ENCODE measurements at places on chromosomes 5 and 9.

- H3K36me3 ChIP-seq: no peaks in the 10 kb centered on the region
- H3K27me3 ChIP-seq: no peaks in the 10 kb centered on the region
- DNase-seq: no peak
- no peak overlapping the region for H3K4me3 ChIP-seq
These were observed 2076.0 kb upstream of the CDH9 start for GRCh38 chr5:29114331-29114768.

GRCh38 chr9:1871626-1872419, 143.3 kb upstream of the SMARCA2 start:
- peaks cover 19% of the 10 kb centered on the region for H3K4me1 ChIP-seq
- peak; percentile 8 for DNase-seq
- no peak overlapping the region for H3K4me3 ChIP-seq
- no peaks in the 10 kb centered on the region for H3K36me3 ChIP-seq

GRCh38 chr5:177099422-177100093, 12.8 kb downstream of the FGFR4 start:
- no peak for DNase-seq
- H3K27ac ChIP-seq: no peak overlapping the region
- H3K4me1 ChIP-seq: no peaks in the 10 kb centered on the region

GRCh38 chr5:142215915-142216681, 107.5 kb downstream of the NDFIP1 start:
- no peaks in the 10 kb centered on the region for H3K27me3 ChIP-seq
- no peak overlapping the region for H3K4me3 ChIP-seq
- no peak overlapping the region for H3K27ac ChIP-seq
- no peak for DNase-seq
- H3K4me1 ChIP-seq: peaks cover 8% of the 10 kb centered on the region

GRCh38 chr5:110258460-110259216, 467.8 kb downstream of the TMEM232 start:
- H3K36me3 ChIP-seq: no peaks in the 10 kb centered on the region
- H3K27me3 ChIP-seq: no peaks in the 10 kb centered on the region
- no peak for DNase-seq
- no peaks in the 10 kb centered on the region for H3K4me1 ChIP-seq
- no peak overlapping the region for H3K4me3 ChIP-seq
- H3K27ac ChIP-seq: no peak overlapping the region

DNA sequence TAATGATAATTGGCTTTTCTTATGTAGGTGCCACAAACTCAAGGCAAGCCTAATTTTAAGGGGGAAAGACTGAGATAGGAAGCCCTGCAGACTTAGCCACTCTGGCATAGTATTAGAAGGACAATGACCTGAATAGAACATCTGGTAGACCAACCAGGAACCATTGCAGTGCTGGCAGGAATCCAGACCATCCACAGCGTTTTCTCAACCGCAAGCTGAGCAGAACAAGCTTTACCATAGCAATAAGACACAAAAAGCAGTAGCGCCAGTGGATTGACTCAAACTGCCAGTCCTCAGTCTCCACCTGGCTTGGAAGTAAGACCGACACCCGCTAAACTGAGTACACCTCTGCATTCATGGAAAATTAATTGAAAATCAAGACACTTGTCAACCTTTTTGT, 141.3 kb upstream of the LPAR1 start:
- H3K4me3 ChIP-seq: no peak overlapping the region
- H3K27me3 ChIP-seq: peaks cover 3% of the 10 kb centered on the region
- H3K36me3 ChIP-seq: no peaks in the 10 kb centered on the region
- H3K4me1 ChIP-seq: no peaks in the 10 kb centered on the region
- H3K27ac ChIP-seq: no peak overlapping the region
- no peak for DNase-seq

- no peaks in the 10 kb centered on the region for H3K27me3 ChIP-seq
- no peaks in the 10 kb centered on the region for H3K36me3 ChIP-seq
- no peak overlapping the region for H3K4me3 ChIP-seq
These were observed 910 bp upstream of the GARNL3 start for GRCh38 chr9:127263664-127264063.

DNA sequence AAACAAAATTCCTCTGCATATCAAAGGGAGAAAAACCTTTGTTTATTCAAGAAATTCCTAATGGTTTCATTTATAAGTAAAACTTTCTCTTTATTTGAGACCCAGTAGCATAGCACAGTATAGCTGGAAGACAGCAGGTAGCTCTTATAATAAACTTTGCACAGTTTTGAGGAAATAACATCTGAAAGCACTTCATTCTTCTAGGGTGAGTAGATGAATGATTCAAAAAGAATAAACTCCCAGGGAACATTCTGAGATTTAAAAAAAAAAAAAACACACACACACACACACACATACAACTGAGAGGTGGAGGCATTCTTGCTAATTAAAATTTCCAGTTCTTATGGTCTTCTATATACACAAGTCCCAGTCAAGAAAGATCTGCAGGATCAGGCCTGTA, 197.3 kb downstream of the BNC2 start:
- H3K4me3 ChIP-seq: no peak overlapping the region
- H3K27me3 ChIP-seq: no peaks in the 10 kb centered on the region
- H3K4me1 ChIP-seq: no peaks in the 10 kb centered on the region
- DNase-seq: no peak
- H3K27ac ChIP-seq: no peak overlapping the region

- DNase-seq: no peak
- no peaks in the 10 kb centered on the region for H3K4me1 ChIP-seq
These were observed 57.5 kb downstream of the CDH18 start for GRCh38 chr5:19930451-19930850.

- H3K27me3 ChIP-seq: peaks cover 1% of the 10 kb centered on the region
- H3K36me3 ChIP-seq: no peaks in the 10 kb centered on the region
- H3K27ac ChIP-seq: no peak overlapping the region
- DNase-seq: no peak
- no peaks in the 10 kb centered on the region for H3K4me1 ChIP-seq
- H3K4me3 ChIP-seq: no peak overlapping the region
These were observed 479.9 kb downstream of the KDM4C start for GRCh38 chr9:7237473-7238246.

GRCh38 chr5:104218200-104218599, 655.6 kb upstream of the NUDT12 start:
- no peaks in the 10 kb centered on the region for H3K4me1 ChIP-seq
- DNase-seq: no peak
- no peak overlapping the region for H3K27ac ChIP-seq
- H3K27me3 ChIP-seq: no peaks in the 10 kb centered on the region

DNA sequence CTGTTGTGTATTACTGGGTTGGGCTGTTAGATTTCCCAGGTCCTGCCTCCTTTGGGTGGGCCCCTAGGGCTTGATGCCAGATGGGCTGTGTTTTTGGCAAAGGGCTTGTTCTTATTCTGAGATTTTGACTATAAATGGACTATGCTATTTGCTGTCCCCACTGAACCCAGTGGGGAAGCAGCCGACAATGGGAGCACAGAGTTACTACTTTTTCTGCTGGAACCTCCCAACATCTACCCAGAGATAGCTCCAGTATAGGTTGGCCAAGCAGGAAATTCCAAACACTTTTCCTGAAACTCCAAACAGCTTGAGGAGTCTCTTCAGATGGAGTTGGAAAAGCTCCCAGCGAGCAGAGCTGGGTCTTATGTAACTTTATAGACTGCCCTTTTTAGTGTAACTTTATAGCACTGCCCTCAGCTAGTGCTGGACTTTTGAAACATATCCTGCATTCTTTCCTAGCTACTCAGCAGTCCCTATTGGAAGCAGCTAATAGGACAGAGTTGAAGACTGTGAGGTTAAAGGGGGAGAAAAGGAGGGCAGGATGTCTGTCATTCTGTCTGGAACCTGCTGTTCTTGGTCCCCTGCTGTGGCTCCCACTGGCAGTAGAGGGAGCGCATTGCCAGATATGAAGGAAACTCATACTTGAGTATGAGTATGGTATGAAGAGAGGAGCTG, 21.0 kb downstream of the RUSC2 start:
- DNase-seq: no peak
- H3K4me3 ChIP-seq: no peak overlapping the region
- H3K27ac ChIP-seq: no peak overlapping the region
- H3K36me3 ChIP-seq: no peaks in the 10 kb centered on the region
- H3K27me3 ChIP-seq: peaks cover 4% of the 10 kb centered on the region
- no peaks in the 10 kb centered on the region for H3K4me1 ChIP-seq

DNA sequence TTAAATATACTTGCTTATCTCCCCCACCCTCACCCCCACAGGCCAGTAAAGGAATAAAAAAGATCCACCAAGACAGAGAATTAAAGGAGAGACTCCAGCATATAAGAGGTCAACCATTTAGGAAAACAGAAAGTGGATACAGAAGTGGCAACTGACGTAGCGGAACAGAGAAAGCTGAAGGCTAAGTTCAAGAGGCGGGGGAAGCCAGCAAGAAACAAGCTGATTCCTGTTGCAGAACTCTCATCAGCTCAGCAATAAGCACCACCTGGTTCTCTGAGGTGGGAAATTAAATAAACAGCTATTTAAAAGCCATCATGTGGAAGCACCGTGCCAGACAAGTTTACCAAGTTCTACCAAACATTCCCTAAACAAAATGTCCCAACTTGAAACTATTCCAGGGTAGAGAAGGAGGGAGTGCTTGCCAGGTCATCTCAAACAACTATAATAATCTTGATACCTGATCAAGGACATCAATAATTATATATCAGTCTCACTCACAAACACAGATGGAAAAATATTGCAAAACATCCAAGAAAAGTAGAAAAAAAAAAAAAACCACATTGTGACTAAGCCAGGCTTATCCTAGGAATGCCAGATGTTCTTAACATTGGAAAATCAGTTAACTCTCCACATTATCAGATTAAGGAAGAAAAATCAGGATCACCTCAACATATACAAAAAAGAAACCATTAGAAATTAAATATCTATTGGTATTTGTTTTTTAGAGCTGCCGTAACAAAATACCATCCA, 7.3 kb upstream of the ARL15 start:
- no peak overlapping the region for H3K4me3 ChIP-seq
- H3K4me1 ChIP-seq: no peaks in the 10 kb centered on the region
- no peak overlapping the region for H3K27ac ChIP-seq
- DNase-seq: no peak
- H3K27me3 ChIP-seq: peaks cover 17% of the 10 kb centered on the region
- no peaks in the 10 kb centered on the region for H3K36me3 ChIP-seq

- no peak overlapping the region for H3K27ac ChIP-seq
- H3K36me3 ChIP-seq: peaks cover 30% of the 10 kb centered on the region
- no peak for DNase-seq
- no peak overlapping the region for H3K4me3 ChIP-seq
- no peaks in the 10 kb centered on the region for H3K27me3 ChIP-seq
- H3K4me1 ChIP-seq: no peaks in the 10 kb centered on the region
These were observed 19.2 kb downstream of the EFCAB9 start for GRCh38 chr5:172213126-172213525.

- peaks cover 14% of the 10 kb centered on the region for H3K27me3 ChIP-seq
- H3K4me1 ChIP-seq: no peaks in the 10 kb centered on the region
- DNase-seq: no peak
- no peaks in the 10 kb centered on the region for H3K36me3 ChIP-seq
- no peak overlapping the region for H3K27ac ChIP-seq
These were observed 40.2 kb downstream of the UNC5A start for GRCh38 chr5:176850371-176851245.

- no peaks in the 10 kb centered on the region for H3K36me3 ChIP-seq
- no peak for DNase-seq
- H3K4me1 ChIP-seq: peaks cover 72% of the 10 kb centered on the region
- H3K4me3 ChIP-seq: no peak overlapping the region
These were observed 6.8 kb downstream of the SNX30 start for GRCh38 chr9:112757282-112757883.

GRCh38 chr9:131997779-131998178, 81.9 kb downstream of the MED27 start:
- H3K27ac ChIP-seq: no peak overlapping the region
- no peak overlapping the region for H3K4me3 ChIP-seq
- no peaks in the 10 kb centered on the region for H3K27me3 ChIP-seq
- DNase-seq: no peak

Measured in activated CD8-positive, alpha-beta T cell treated with anti-CD3 and anti-CD28 coated beads for 36 hours (primary cell).